ENCODE measurements at places on chromosomes 2 and 18.

DNA sequence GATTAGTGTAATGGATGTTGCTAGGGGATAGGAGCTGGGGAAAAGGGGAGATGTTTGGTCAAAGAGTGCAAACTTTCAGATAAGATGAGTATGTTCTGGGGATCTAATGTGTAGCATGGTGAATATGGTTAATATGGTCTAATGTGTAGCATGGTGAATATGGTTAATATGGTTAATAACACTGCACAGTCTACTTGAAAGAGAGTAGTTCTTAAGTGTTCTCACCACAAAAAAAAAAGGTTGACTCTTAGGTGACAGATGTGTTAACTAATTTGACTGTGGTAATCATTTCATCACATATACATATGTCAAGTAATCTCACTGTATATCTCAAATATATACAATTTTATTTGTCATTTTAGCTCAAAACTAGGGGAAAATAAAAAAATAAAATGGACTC, 121.3 kb upstream of the CD226 start:
- no peak for DNase-seq

GRCh38 chr2:205017381-205017780, 472.1 kb downstream of the PARD3B start:
- DNase-seq = no peak

DNA sequence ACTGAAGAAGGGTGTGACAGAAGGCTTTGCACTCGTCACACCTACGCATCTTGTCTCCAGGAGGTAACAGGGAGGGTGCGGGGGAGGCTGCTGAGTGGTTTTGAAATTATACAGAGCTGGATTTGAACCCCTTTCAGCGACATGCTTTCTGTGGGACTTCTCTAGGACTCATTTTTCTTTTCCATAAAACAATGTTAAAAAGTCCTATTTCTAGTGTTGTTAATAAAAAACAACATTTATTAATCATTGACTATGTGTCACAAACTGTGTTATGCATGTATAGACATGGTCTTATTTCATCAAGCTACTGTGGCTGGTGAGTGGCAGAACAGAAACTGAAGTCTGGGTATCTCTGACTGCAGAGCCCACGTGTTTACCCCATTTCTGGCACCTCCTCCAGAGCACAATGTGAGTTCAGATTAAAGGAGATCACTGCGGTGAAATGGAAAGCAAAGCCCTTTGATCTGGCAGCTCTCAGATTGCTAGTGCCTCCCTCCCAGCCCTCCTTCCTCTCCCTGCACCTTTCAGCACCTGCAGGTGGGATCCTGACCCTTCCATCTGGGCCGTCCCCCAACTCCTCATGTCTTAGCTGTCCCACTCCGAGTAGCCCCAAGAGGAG, 315.5 kb upstream of the MYT1L start:
- DNase-seq = no peak

DNA sequence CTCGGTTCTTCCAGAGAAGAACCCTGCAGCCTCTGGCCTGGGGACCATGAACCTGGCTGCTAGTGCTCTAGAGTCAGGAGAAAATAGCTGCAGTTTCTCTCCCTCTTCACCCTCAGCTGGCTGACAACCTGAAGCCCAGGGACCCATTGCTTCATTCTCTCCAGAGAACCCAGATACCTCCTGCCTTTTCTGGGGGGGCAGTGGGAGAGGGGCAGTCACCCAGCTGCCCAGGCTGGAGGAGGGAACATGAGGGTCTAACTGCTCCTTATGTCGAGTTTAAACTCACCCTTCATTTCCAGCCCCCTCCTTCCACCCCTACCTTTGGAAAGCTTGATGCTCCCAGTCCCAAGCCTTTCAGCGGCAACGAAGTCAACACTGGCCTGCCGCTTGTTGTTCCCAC, 7.6 kb upstream of the ZFAND2B start:
- no peak for DNase-seq

DNA sequence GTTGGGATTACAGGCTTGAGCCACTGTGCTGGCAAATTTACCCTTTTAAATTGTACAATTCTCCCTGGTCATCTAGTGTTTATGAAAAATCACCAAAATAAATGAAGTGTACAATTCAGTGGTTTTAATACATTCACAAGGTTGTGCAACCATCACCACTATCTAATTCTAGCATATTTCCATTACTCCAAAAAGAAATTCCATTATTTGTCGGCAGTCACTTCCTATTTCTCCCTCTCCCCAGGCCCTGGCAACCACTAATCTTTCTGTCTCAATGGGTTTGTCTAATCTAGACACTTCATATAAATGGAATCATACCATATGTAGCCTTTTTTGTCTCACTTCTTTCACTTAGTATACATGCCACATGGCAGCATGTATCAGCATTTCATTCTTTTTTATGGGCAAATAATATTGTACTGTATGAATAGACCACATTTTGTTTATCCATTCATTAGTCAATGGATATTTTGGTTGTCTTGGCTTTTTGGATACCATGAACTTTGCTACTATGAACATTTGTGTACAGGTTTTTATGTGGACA, 12.6 kb upstream of the POLE4 start:
- no peak for DNase-seq

GRCh38 chr2:109128048-109128615, 873 bp upstream of the SH3RF3 start:
- peak; percentile 67 for DNase-seq

- no peak for DNase-seq
Measured at GRCh38 chr2:9234680-9235146, 28.1 kb downstream of the ASAP2 start.
